ENCODE measurements at places on chromosomes 13 and 19. TPM values are rescaled to one million over a fixed set of nuclear protein-coding genes. Genes with fewer than 3 reads are reported as not detected.

SAE1 gene
- polyA plus RNA-seq = 121 TPM

PLK5 gene
- 0.23 TPM for polyA plus RNA-seq

POU4F1 gene
- 0.03 TPM for polyA plus RNA-seq

KIR3DL2 gene
- polyA plus RNA-seq = not detected

DNA sequence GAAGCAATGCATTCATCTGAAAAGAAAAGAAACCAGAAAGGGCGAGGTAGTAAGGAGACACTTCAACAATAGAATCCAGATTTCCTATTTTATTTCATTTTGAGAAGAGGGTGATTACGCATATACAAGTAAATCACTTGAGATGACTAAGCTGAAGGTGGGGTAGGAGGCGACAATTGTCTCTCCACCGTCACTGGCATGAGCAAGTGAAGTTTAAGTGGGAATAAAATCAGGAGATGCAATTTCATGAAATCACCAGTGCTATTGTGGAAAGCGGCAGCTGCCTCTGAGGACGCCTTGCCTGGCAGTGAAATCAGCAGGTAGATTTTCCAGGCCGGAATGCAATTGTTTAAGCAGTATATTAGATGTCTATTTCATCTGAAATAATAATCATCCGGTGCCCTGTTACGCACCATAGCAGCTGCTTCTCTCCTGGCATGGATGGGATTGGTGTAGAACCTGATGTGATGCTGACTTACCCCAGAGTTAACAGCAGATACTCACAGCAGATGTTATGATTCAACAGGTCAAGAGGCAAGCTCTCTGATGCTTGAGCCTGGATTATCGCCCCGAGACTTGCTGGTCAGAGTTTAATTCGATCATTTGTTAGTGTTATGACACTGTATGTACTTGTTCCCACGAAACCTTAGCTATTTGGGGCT, 64.3 kb downstream of the RASL11A start:
- no peak for DNase-seq

DNA sequence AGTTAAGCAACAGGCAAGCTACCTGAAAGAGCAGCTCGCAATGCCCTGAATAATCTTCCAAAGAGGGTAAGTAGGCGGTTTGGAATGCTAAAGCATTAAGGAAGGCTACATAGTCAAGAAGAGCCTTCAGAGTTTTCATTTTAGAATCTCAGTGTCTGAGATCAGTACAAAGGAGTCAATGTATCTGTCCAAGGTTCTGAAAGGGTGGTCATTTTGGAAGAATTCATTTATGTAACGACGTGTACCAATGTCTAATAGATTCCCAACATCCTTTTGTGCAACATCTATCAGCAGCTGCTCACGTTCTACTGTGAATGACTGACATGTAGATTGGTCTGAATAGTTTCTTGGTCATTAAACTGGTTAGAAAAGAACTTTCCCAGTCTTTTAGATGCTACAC, 15.2 kb downstream of the ZNF665 start:
- DNase-seq = no peak

GRCh38 chr13:81442904-81443303, 1102.0 kb upstream of the SPRY2 start:
- no peak for DNase-seq

DNA sequence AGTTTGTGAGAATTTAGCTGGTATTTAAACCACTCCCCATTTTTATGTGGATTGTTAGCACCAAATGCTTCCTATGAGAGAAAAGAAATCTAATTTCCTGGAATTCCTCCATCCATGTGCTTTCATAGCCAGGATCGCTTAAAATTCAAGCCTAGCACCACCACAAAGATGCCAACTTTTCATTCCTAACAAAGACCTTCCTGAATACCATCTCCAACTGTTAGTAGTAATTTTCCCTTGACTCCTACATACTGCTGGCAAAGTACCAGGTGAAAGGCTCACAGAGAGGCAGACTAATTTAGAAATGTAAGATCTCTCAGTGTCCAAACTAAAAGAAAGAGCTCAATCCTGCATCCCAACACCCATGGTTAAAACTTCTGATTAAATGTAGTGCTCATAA, 386.3 kb downstream of the KCTD12 start:
- DNase-seq = no peak

DNA sequence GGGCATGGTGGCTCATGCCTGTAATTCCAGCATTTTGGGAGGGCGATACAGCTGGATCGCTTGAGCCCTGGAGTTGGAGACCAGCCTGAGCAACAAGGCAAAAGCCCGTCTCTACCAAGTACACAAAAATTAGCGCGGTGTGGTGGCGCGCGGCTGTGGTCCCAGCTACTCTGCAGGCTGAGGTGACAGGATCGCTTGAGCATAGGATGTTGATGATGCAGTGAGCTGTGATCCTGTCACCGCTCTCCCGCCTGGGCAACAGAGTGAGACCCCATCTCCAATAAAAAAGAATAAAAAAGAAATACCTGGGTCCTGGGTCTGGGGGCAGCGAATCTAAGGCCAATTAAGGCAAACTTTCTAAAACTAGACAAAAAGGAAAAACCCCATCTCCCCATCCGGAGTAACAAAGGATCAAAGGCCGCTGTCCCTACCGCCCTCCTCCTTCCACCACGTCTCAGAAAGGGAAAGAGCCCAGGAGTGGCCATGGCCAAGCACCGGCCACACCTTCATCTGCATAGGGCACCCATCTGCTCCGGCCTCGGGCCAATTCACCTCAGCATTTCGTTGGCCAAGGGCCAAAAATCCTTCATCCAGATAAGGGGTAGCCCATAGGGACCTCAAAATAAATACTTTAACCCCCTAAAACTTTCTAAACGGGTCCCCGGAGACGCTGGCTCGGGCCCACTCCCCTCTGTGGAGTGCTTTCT, 851 bp downstream of the ZNF320 start:
- DNase-seq = no peak

- DNase-seq = peak; percentile 40
These were observed 6.2 kb downstream of the SYT5 start for GRCh38 chr19:55173714-55174409.
